ENCODE measurements at places on chromosomes 5 and 9. TPM values are rescaled to one million over a fixed set of nuclear protein-coding genes. Genes with fewer than 3 reads are reported as not detected.

DNA sequence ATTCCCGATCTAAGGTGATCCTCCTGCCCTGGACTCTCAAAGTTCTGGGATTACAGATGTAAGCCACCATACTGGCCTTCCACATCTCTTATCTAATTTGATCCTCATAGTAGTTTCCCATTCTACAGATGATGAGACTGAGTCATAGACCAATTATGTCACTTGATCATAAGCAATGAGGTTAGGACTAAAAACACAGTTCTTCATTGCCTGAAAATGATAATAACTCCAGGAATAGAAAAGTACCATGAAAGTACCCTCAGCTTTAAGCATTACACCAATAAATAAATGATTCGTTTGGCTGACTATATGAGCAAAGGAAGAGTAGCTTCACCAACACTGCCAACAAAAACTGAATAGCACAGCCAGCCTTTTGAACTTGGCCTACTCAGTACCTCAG is 389.5 kb downstream of the ACTL7B start:
- H3K4me3 ChIP-seq = no peak overlapping the region
- H3K27me3 ChIP-seq = no peaks in the 10 kb centered on the region
- no peaks in the 10 kb centered on the region for H3K36me3 ChIP-seq
- DNase-seq = no peak

DNA sequence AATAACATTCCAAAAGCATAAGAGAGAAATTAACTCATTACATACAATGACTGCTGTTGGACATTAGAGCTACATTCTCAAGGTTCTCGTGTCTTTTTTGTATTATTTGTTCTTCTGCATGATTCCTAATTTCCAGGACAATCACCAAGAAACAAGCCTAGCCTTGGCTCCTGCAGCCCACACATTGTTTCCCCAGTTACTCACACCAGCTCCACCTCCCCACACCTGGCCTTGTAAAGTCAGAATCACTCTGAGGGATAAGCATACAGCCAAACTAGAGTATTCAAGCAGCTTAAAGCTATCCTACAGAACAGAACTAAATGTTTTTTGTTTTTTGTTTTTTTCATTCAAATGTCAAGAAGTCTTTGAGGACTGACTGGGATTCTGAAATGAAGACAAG is 189.2 kb downstream of the HINT1 start:
- H3K4me3 ChIP-seq = no peak overlapping the region
- no peaks in the 10 kb centered on the region for H3K27me3 ChIP-seq
- H3K36me3 ChIP-seq = no peaks in the 10 kb centered on the region
- H3K27ac ChIP-seq = no peak overlapping the region

DNA sequence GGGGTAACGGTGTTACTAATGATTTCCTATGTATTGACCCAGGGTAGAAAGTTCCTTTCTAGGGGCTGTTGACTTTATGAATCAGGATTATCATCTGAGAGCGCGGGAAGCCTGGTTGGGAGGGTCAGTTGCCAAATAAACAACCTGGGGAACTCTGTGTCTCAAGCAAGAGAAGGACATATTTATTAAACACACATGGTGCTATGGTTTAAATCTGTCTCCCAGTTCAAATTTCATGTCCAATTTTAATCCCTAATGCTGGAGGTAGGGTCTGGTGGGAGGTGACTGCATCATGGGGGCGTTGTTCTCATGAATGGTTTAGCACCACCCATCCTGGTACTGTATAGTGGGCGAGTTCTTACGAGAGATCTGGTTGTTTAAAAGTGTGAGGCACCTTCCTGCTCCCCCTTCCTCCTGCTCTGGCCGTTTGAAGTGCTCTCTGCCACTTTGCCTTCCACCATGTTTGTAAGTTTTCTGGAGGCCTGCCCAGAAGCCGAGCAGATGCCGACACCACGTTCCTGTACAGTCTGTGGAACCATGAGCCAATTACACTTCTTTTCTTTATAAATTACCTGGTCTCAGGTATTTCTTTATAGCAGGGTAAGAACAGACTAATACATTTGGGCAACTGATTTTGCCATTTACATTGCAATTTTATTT is 19.7 kb upstream of the GAS1 start:
- DNase-seq = no peak
- H3K4me3 ChIP-seq = no peak overlapping the region
- no peak overlapping the region for H3K27ac ChIP-seq
- no peaks in the 10 kb centered on the region for H3K36me3 ChIP-seq
- H3K27me3 ChIP-seq = no peaks in the 10 kb centered on the region
- H3K4me1 ChIP-seq = no peaks in the 10 kb centered on the region

DNA sequence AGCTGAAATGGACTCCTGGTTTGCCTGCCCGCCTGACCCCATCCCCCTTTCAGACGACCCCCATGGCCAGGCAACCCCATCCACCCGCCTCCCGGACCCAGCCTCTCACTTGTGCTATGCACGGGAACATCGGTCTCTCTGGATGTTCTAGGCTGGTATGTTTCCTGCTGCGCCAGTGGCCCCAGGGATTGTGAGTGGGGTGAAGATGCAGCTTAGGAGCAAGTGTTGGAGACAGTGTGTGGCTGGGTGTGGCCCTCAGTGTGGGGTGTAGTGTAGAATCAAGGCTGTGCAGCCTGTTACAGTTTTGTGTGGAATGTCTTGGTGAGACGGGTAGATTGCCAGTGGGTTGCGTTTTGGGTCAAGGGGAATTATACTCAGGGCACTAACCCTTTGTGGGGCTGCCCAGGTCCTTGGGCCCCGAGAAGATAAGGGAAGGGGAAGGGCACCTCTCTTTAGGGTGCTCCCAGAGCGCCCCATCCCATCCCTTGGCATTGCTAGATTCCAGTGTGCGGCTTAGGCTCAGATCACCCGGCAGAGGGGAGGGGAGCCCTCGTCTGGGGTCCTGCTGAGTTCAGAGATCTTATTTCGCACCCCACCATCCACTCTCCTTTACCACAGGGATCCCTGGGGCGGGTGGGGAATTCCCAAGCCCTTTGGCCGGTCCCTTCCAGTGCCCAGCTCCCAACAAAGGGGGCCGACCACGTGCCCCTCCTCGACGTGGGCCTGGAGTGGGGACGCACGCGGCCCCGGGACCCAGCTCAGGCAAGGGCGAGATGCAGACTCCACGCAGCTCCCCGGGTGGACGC is 4.6 kb downstream of the IER5L start:
- DNase-seq = no peak
- peaks cover 5% of the 10 kb centered on the region for H3K4me1 ChIP-seq
- no peaks in the 10 kb centered on the region for H3K27me3 ChIP-seq
- no peaks in the 10 kb centered on the region for H3K36me3 ChIP-seq
- H3K27ac ChIP-seq = no peak overlapping the region
- H3K4me3 ChIP-seq = peak overlapping the region; percentile 81

SPATA31C1 gene
- not detected for total RNA-seq
